ENCODE measurements at places on chromosomes 1 and 21. TPM values are rescaled to one million over a fixed set of nuclear protein-coding genes. Genes with fewer than 3 reads are reported as not detected.

Gene C1orf216
- 4.2 TPM for total RNA-seq

Gene CACNA1E
- total RNA-seq = 0.06 TPM

Gene NAXE
- 52.3 TPM for total RNA-seq

Gene FCER1A
- total RNA-seq = not detected

Gene NDUFS2
- 146 TPM for total RNA-seq

Gene GNG4
- 0.18 TPM for total RNA-seq

Gene PER3
- total RNA-seq = 8.9 TPM

Gene USP21
- total RNA-seq = 11.1 TPM

Gene FAM110D
- 0.22 TPM for total RNA-seq

Gene KCND3
- total RNA-seq = 8.1 TPM

Gene OLFML3
- total RNA-seq = 7.0 TPM

Gene FAM151A
- 0.12 TPM for total RNA-seq
